Regular cardiac myocyte (primary cell): ENCODE measurements at places on chromosomes 11 and 22. TPM values are rescaled to one million over a fixed set of nuclear protein-coding genes. Genes with fewer than 3 reads are reported as not detected.

Gene BARX2
- total RNA-seq = not detected in 2 replicates

Gene MPST
- 60.9 and 62.7 TPM in 2 replicates for total RNA-seq

Gene TRIM48
- total RNA-seq = not detected in 2 replicates

Gene C22orf31
- not detected in 2 replicates for total RNA-seq

Gene COX8A
- total RNA-seq = 283 and 342 TPM in 2 replicates

Gene SNRPD3
- 132 and 192 TPM in 2 replicates for total RNA-seq

Gene COMT
- 340 and 403 TPM in 2 replicates for total RNA-seq

Gene SHISA8
- total RNA-seq = not detected in 2 replicates

Gene DCHS1
- 1.1 and 1.3 TPM in 2 replicates for total RNA-seq

Gene PRODH
- not detected in 2 replicates for total RNA-seq

Gene ENTHD1
- total RNA-seq = under 0.01 TPM in 1 of 2 replicates, not detected in the other

Gene ADSL
- total RNA-seq = 93.0 and 161 TPM in 2 replicates

Gene TRIM34
- 8.6 and 13.2 TPM in 2 replicates for total RNA-seq

Gene LSP1
- 0.85 and 1.3 TPM in 2 replicates for total RNA-seq

Gene SYT7
- total RNA-seq = 0.19 and 0.85 TPM in 2 replicates
